ENCODE measurements at places on chromosomes 7 and 10.

- no peak for DNase-seq
Observed at GRCh38 chr10:4267086-4267773, 482.2 kb upstream of the KLF6 start.

- DNase-seq: no peak
Observed at GRCh38 chr10:114521255-114521654, 117.0 kb upstream of the AFAP1L2 start.

DNA sequence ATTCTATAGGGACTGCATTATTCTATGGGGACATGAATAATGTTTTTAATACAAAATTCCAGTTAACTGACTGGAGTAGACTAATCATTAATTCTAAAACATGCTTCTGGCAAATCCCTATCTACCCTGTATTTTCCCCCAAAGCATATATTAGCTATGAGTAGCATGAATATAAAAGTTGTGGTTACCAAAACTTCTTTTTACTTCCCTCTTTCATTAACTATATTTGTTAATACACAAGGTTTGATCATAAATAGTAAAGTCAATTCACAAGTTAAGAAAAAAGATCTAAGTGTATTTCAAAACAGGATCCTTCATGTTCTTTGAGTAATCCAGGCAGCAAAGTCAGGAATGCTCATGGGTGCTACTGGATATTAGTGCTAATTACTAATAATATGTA, 2.9 kb upstream of the RALA start:
- DNase-seq: no peak

- DNase-seq: no peak
Observed at GRCh38 chr10:57959318-57960006, 308.2 kb downstream of the IPMK start.

DNA sequence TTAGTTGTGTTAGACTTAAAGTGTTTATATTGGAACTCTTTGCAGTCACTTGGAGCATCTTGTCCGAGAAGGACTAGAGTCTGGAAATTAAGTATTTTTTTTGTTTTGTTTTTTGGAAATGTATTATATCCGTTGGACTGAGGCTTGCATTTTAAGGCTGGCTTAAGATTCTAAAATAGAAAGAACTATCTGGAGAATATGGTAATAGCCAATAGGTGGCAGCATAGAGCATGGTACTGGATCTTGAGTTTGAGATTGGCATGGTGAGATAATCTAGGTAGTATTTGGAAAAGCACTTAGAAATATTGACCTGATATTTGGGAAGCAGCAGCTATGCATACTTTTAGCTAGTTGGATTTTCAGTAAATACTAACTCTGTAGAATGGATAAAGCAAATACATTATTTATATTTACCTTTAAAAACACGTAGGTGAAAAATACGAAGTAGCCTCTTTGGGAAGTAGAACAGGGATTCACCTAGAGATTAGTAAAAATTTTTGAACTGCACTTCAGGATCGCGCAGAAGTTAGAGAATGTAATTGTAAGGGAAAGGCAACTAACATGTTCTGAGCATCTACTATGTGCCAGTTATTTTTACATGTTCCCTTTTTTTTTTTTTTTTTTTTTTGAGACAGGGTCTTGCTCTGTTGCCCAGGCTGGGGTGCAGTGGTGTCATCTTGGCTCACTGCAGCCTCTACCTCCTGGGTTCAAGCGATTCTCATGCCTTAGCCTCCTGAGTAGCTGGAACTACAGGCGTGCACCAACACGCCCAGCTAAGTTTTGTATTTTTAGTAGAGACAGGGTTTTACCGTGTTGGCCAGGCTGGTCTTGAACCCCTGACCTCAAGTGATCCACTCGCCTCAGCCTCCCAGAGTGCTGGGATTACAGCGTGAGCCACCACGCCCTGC, 78.6 kb downstream of the LCOR start:
- DNase-seq: peak; percentile 54

- no peak for DNase-seq
Observed at GRCh38 chr7:130897515-130898419, 163.8 kb upstream of the KLF14 start.

GRCh38 chr7:15461576-15461975, 100.2 kb downstream of the AGMO start:
- no peak for DNase-seq

GRCh38 chr7:137434946-137435345, 91.4 kb upstream of the PTN start:
- DNase-seq: no peak

DNA sequence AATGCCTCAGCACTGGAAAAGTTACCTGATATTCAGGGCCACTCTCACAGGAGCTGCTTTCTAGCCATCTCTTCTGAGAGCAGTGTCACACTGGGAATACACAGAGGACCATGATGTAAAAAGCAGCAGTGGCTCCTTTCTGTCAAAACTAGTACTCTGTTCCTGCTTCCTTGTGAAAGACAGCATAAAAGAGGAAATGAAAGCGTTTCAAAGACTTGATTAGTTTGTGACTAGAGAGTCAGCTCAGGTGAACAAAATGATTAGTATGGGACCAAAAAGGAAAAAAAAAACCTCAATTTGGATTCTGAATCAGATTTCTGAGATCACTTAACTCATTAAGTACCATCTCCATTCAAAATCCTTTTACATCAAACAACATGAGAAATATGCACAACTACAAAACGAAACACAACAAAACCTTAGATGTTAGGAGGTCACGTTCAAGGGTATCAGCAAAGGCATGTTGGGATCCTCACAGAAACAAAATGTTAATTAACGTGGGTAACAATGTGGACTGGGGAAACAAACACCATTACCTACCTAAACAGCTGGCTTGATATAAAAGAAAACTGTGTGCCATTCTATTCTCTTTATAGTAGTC, 103.7 kb downstream of the MACC1 start:
- DNase-seq: no peak

DNA sequence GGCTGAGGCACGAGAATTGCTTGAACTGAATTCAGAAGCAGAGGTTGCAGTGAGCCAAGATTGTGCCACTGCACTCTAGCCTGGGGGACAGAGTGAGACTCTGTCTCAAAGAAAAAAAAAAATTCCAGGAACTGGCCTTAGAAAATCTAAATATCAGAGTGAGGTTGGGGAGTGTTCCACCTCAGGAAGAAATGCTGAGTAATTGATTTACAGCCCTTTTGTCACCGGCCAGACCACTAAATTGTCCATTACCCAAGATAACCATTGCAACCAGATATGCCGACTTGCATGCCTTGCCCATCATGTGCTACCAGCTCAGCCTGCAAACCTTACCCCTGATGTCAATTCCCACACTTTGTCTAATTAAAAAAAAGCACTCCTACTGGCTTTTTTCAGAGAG, 42.4 kb downstream of the CRCP start:
- no peak for DNase-seq

- no peak for DNase-seq
Observed at GRCh38 chr7:139711991-139712743, 65.6 kb downstream of the HIPK2 start.

DNA sequence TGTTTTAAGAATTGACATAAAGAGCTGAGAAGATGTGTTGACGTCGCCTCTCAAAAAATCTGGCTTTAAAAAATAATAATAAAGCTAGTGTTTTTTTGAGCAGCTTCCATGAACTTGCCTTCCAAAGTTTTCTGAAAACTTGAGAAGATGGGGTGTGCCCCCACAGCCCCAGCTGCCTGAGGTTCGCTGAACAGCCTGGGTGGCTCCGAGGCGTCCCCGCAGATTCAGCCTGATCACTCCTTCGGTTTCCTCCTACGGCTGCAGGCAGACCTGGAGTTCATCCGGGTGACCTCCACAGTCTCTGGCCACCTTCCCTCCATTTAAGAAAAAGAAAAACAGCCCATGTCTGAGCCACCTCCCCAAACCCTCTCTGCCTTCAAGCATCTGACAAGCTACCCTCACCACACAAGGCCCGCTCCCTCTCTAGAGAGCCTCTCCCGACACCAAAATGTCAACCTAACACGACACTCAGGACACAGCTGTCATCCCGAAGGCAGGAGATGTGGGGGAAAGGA, 177.8 kb downstream of the PTPRN2 start:
- DNase-seq: no peak

All from activated CD4-positive, alpha-beta T cell treated with anti-CD3 and anti-CD28 coated beads, Interleukin-2, Interleukin-6, amounts not matched to agents 100 ng/mL and 50 ng/mL, durations not matched to agents 16 hours and 8 hours (primary cell).